ENCODE measurements at places on chromosomes 1 and 21. TPM values are rescaled to one million over a fixed set of nuclear protein-coding genes. Genes with fewer than 3 reads are reported as not detected.

MIS18A gene
- 16.5 TPM for total RNA-seq

VWA5B1 gene
- total RNA-seq: 0.05 TPM

SLC19A2 gene
- total RNA-seq: 4.6 TPM

OPTC gene
- total RNA-seq: 0.09 TPM

DNM3 gene
- 2.2 TPM for total RNA-seq

ESRRG gene
- 1.3 TPM for total RNA-seq

WNT9A gene
- 0.24 TPM for total RNA-seq

THEMIS2 gene
- total RNA-seq: 17.2 TPM

AMPD1 gene
- total RNA-seq: 0.05 TPM

CYP4A22 gene
- total RNA-seq: not detected

ZNF593 gene
- total RNA-seq: 17.4 TPM

KPRP gene
- not detected for total RNA-seq

FCGR1A gene
- 2.7 TPM for total RNA-seq

ZNF593OS gene
- total RNA-seq: not detected

ANGPTL3 gene
- not detected for total RNA-seq

LCE3D gene
- not detected for total RNA-seq

LCE6A gene
- not detected for total RNA-seq

DEPDC1 gene
- total RNA-seq: 15.5 TPM

PCAT6 gene
- 0.19 TPM for total RNA-seq

MATN1 gene
- 0.14 TPM for total RNA-seq

ADAMTS4 gene
- 0.61 TPM for total RNA-seq

CCDC27 gene
- not detected for total RNA-seq

LMX1A gene
- total RNA-seq: 0.05 TPM

SLC45A1 gene
- total RNA-seq: 0.09 TPM

HTR6 gene
- not detected for total RNA-seq

RGS7 gene
- 0.05 TPM for total RNA-seq

LIN28A gene
- under 0.01 TPM for total RNA-seq

OR14K1 gene
- total RNA-seq: not detected

SPRR2E gene
- total RNA-seq: not detected

S100A8 gene
- 291 TPM for total RNA-seq

TAS1R1 gene
- not detected for total RNA-seq

HSD3B2 gene
- 0.42 TPM for total RNA-seq

VCAM1 gene
- total RNA-seq: 63.3 TPM

NBPF26 gene
- total RNA-seq: 9.3 TPM

LYST gene
- total RNA-seq: 67.4 TPM

SFT2D2 gene
- 12.6 TPM for total RNA-seq

KIF14 gene
- 14.4 TPM for total RNA-seq

CHODL gene
- total RNA-seq: 0.76 TPM

WNT2B gene
- total RNA-seq: 0.42 TPM

G0S2 gene
- 2.8 TPM for total RNA-seq

EIF4G3 gene
- total RNA-seq: 17.0 TPM

PYCR2 gene
- total RNA-seq: 50.7 TPM

PDZK1 gene
- total RNA-seq: 0.90 TPM

RO60 gene
- total RNA-seq: 55.2 TPM

CCDC190 gene
- under 0.01 TPM for total RNA-seq

OR10J5 gene
- not detected for total RNA-seq

AJAP1 gene
- total RNA-seq: 0.09 TPM

CC2D1B gene
- 19.4 TPM for total RNA-seq

TOMM20 gene
- 54.1 TPM for total RNA-seq

TOE1 gene
- 13.3 TPM for total RNA-seq

OLIG2 gene
- total RNA-seq: 0.05 TPM

TIE1 gene
- 4.8 TPM for total RNA-seq

PRMT6 gene
- total RNA-seq: 19.1 TPM

PLA2G4A gene
- total RNA-seq: 4.7 TPM

OR13G1 gene
- not detected for total RNA-seq

ANKRD65 gene
- 7.9 TPM for total RNA-seq

CD53 gene
- total RNA-seq: 166 TPM

IKBKE gene
- 23.9 TPM for total RNA-seq

All from thymus (tissue), 14 donors.